Activated naive CD8-positive, alpha-beta T cell treated with anti-CD3 and anti-CD28 coated beads, Interleukin-2, amount 10 ng/mL, durations not matched to agents 7 days and 5 days (primary cell): ENCODE measurements at places on chromosomes 11 and 22.

DNA sequence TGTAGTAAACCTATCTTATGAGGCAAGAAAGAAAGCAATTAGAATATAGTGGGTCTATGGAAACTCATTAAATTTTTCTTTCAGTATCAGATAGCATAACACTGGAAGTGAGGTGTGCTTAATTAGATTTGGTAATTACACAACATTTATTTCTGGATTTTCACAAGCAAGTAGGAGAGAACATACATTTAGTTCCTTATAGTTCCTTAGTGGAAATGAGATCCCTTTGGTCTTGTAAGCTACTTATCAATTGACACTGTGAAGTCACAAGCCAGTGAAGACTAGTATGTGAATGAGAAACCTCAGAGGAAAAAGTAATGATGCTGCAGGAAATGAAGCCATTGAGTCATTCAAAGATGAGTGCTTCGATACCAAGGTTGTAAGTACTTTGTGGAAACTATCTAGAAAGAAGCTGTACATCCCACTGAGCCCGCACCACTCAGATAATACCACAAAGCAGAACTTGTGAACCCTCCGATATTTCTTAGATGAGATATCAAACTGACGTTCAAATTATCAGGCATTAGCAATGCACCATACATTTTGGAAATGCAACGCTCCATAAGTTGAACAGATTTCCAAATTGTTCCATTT lies 53.5 kb downstream of the ENTHD1 start:
- H3K36me3 ChIP-seq: peaks cover 4% of the 10 kb centered on the region
- H3K4me3 ChIP-seq: no peak overlapping the region
- no peak for DNase-seq
- peak overlapping the region; percentile 2 for H3K27ac ChIP-seq
- peaks cover 7% of the 10 kb centered on the region for H3K27me3 ChIP-seq

- peaks cover 10% of the 10 kb centered on the region for H3K36me3 ChIP-seq
- no peak overlapping the region for H3K27ac ChIP-seq
- no peak overlapping the region for H3K4me3 ChIP-seq
Observed at GRCh38 chr22:28357193-28357592, 322.4 kb downstream of the TTC28 start.

DNA sequence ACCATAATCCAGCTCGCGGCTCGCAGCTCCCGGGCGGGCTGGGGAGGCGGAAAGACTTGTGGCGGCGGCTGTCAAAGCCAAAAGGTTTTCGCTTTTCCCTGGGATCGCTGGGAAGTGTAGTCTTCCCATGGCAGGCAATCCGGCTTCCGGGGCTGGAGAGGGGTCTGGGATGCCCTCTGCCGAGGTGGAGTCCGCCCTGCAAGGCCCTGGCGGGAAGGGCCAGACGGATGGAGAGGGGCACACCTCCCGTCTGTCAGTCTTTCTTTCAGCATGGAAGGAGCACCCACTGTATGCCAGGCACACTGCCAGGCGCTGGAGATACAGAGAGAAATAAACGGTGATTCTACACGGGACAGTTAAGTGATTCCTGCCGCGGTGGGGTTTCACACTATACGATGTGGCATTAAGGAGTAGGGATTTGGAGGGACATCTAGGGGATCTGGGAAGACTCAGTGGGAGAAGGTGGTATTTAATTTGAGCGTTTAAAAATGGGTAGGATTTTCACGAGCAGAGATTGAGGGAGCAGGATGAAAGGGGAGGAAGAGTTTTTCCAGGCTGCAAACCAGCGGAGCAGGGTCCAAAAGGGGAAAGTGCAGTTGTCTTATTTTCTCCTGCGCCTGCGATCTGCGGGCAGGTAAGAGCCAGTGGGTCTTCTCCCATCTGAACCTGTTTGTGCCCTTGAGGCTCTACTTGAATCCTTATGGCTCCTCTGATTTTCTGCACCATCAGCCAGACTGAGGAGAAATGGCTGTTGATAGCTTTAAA lies at the start of gene BACE1:
Gene BACE1, minus strand, starts transcription at position 60 of the 765 bp plus-strand sequence. CDS start 461 bp downstream, outside the sequence.
- H3K36me3 ChIP-seq: no peaks in the 10 kb centered on the region
- peak; percentile 51 for DNase-seq
- peaks cover 8% of the 10 kb centered on the region for H3K4me1 ChIP-seq
- peak within 1 kb of the TSS; percentile 79 for H3K4me3 ChIP-seq
- H3K27ac ChIP-seq: no peak within 1 kb of the TSS

GRCh38 chr11:101915791-101916291 lies 481 bp downstream of the ANGPTL5 start:
- peaks cover 3% of the 10 kb centered on the region for H3K27me3 ChIP-seq
- peaks cover 11% of the 10 kb centered on the region for H3K4me1 ChIP-seq
- DNase-seq: no peak
- peak overlapping the region; percentile 91 for H3K4me3 ChIP-seq
- H3K36me3 ChIP-seq: no peaks in the 10 kb centered on the region
- H3K27ac ChIP-seq: no peak overlapping the region

GRCh38 chr11:70610566-70611565 lies 212.5 kb downstream of the CTTN start:
- no peaks in the 10 kb centered on the region for H3K36me3 ChIP-seq
- H3K4me1 ChIP-seq: no peaks in the 10 kb centered on the region

GRCh38 chr11:121523581-121524232 lies 70.9 kb upstream of the SORL1-AS1 start:
- no peak for DNase-seq
- H3K36me3 ChIP-seq: peaks cover 74% of the 10 kb centered on the region
- H3K27me3 ChIP-seq: no peaks in the 10 kb centered on the region
- H3K27ac ChIP-seq: no peak overlapping the region
- peaks cover 26% of the 10 kb centered on the region for H3K4me1 ChIP-seq

GRCh38 chr22:46617986-46618647 lies 2.1 kb upstream of the GRAMD4 start:
- H3K36me3 ChIP-seq: no peaks in the 10 kb centered on the region
- H3K4me3 ChIP-seq: no peak overlapping the region
- peaks cover 15% of the 10 kb centered on the region for H3K4me1 ChIP-seq
- no peak for DNase-seq

GRCh38 chr22:50186181-50186714 lies 535 bp downstream of the TRABD start:
- DNase-seq: peak; percentile 59
- peaks cover 20% of the 10 kb centered on the region for H3K4me1 ChIP-seq
- H3K27me3 ChIP-seq: no peaks in the 10 kb centered on the region
- H3K4me3 ChIP-seq: peak overlapping the region; percentile 95
- peak overlapping the region; percentile 93 for H3K27ac ChIP-seq

GRCh38 chr11:66987158-66987620 lies 12.1 kb downstream of the C11orf86 start:
- peaks cover 19% of the 10 kb centered on the region for H3K27me3 ChIP-seq
- H3K36me3 ChIP-seq: peaks cover 1% of the 10 kb centered on the region
- H3K4me3 ChIP-seq: no peak overlapping the region
- H3K27ac ChIP-seq: no peak overlapping the region
- H3K4me1 ChIP-seq: peaks cover 3% of the 10 kb centered on the region

GRCh38 chr22:17876306-17876831 lies 102.1 kb upstream of the BID start:
- H3K27ac ChIP-seq: no peak overlapping the region
- peaks cover 7% of the 10 kb centered on the region for H3K36me3 ChIP-seq
- no peaks in the 10 kb centered on the region for H3K4me1 ChIP-seq
- H3K4me3 ChIP-seq: no peak overlapping the region

- H3K36me3 ChIP-seq: no peaks in the 10 kb centered on the region
- DNase-seq: no peak
- peaks cover 24% of the 10 kb centered on the region for H3K4me1 ChIP-seq
- H3K27ac ChIP-seq: peak overlapping the region; percentile 17
- peak overlapping the region; percentile 22 for H3K4me3 ChIP-seq
Observed at GRCh38 chr11:133991101-133991500, 34.3 kb upstream of the IGSF9B start.

GRCh38 chr11:86274999-86275398 lies 27.0 kb upstream of the HIKESHI start:
- H3K4me1 ChIP-seq: peaks cover 7% of the 10 kb centered on the region
- DNase-seq: no peak
- H3K4me3 ChIP-seq: no peak overlapping the region
- H3K27me3 ChIP-seq: no peaks in the 10 kb centered on the region
- H3K36me3 ChIP-seq: peaks cover 65% of the 10 kb centered on the region

- DNase-seq: no peak
- H3K4me3 ChIP-seq: no peak overlapping the region
- H3K36me3 ChIP-seq: no peaks in the 10 kb centered on the region
- H3K27ac ChIP-seq: no peak overlapping the region
- H3K27me3 ChIP-seq: no peaks in the 10 kb centered on the region
Observed at GRCh38 chr11:41116970-41117369, 342.5 kb downstream of the LRRC4C start.

- H3K27ac ChIP-seq: peak within 1 kb of the TSS; percentile 18
- peaks cover 20% of the 10 kb centered on the region for H3K27me3 ChIP-seq
- H3K36me3 ChIP-seq: no peaks in the 10 kb centered on the region
- peaks cover 21% of the 10 kb centered on the region for H3K4me1 ChIP-seq
- peak; percentile 79 for DNase-seq
Observed at GRCh38 chr11:3165152-3165705, at the start of gene OSBPL5. Gene OSBPL5 (minus strand): TSS chr11:3165310. CDS start chr11:3129148, 36,162 bp downstream.

DNA sequence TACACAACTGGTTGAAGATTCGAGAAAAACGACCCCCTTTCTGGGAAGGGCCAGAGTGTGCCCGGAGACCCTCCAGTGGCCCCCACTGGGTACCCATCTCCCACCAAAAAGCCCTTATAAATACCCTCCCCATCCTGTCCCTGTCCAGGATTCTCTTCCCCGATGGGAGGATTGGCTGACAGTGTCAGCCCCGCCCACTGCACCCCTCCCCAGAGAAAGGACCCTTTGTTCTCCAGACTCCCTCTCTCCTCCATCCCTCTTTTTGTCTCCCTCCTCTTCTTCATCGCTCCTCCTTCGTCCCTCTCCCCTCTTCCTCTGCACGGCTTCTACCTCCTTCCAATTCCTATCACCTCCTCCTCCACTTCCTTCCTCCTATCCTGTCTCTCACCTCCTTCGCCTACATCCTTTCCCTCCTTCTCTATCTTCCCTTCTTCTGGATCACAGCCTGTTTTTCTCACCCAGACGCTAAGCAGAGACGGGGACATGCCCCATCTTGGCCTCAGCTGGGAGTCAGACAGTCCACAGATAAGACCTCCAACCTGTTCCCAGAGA lies 13.3 kb upstream of the MEN1 start:
- H3K27ac ChIP-seq: no peak overlapping the region
- H3K27me3 ChIP-seq: no peaks in the 10 kb centered on the region
- DNase-seq: no peak
- H3K4me1 ChIP-seq: no peaks in the 10 kb centered on the region

DNA sequence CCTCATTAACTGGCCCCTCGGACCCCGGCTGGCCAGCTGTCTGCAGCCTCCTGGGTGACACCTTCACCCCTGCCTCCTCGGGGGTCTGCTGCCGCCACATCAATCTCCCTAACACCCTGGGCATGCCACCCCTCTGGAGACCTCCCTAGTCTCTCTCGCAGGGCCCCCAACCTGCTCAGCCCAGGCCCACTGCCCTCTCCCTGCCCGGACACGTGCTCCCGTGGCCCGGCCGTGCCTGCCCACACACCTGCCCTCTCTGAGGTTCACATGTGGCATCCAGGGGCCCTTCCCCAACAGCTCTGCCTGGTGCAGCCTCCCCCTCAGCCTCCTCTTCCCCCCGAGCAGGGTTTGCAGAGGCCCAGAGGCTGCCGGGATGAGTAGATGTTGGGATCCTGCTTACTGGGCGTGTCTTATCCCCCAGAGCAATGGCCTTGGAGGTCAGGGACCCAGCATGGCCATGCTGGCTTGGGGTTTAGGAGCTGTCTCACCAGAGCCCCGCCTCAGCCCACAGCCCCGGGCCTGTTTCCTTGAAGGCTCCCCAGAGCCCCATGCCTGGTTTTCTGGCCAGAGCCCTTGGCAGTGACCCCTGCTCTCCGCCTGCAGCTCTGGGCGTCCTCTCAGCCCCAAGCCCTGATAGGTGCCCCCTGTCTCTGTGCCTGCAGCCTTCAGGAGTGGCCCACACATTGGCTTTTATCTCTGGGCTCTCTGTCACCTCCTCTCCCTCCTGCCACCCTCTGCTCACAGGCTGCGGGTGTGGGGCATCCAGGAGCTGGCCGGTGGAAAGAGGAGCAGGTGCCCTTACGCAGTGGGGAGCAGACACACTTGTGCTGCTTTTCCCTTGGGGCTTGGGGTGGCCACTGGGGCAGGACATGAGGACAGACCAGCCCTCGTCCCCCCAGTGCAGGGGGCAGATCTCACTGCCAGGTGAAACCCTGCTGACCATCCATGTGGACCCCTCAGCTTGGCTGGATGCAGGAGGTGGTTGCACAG lies 25.7 kb upstream of the SEPTIN5 start:
- H3K27ac ChIP-seq: no peak overlapping the region
- H3K36me3 ChIP-seq: no peaks in the 10 kb centered on the region
- peaks cover 10% of the 10 kb centered on the region for H3K27me3 ChIP-seq
- no peak for DNase-seq
- no peak overlapping the region for H3K4me3 ChIP-seq

- peaks cover 31% of the 10 kb centered on the region for H3K4me1 ChIP-seq
- H3K27ac ChIP-seq: no peak overlapping the region
- DNase-seq: no peak
- peaks cover 31% of the 10 kb centered on the region for H3K36me3 ChIP-seq
- no peaks in the 10 kb centered on the region for H3K27me3 ChIP-seq
Observed at GRCh38 chr11:4072668-4073285, 21.8 kb upstream of the RRM1 start.

DNA sequence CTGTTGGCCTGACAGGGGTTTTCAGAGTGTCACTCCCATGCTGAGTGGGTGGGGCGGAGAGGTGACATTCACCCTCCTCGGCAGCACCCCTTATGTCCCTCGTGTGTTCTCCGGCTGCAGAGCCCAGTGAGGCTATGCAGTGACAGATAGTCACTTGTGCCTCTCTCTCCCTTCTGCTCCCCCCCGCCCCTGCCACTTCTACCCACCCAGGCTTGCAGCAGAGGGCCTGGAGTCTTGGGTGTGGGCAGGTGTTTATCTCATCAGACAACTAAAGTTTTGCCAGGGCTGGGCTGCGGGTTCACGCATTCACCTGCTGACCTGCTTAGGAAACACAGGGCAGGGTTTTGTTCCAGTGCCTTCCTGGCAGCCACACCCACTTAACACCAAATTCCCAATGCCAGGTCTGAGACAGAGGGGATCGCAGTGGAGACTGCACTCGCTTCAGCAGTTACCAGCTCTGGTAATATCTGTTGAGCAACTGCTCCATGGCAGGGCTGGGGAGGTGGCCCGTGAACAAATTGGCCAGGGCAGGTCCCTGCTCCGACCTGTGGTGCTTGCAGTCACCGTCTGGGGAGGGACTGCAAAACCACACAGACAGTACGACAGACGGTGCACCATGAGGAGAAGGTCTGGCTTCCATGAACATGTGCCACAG lies 50.5 kb upstream of the ADA2 start:
- no peaks in the 10 kb centered on the region for H3K36me3 ChIP-seq
- H3K27me3 ChIP-seq: peaks cover 3% of the 10 kb centered on the region
- no peak for DNase-seq
- no peak overlapping the region for H3K4me3 ChIP-seq
- no peak overlapping the region for H3K27ac ChIP-seq

GRCh38 chr11:12182676-12183541 lies 72.5 kb downstream of the MICAL2 start:
- peaks cover 8% of the 10 kb centered on the region for H3K36me3 ChIP-seq
- no peaks in the 10 kb centered on the region for H3K27me3 ChIP-seq
- no peak overlapping the region for H3K4me3 ChIP-seq
- H3K4me1 ChIP-seq: peaks cover 27% of the 10 kb centered on the region

GRCh38 chr22:22397875-22398524 lies 110.5 kb downstream of the ZNF280B start:
- no peak overlapping the region for H3K27ac ChIP-seq
- no peaks in the 10 kb centered on the region for H3K36me3 ChIP-seq
- H3K27me3 ChIP-seq: peaks cover 25% of the 10 kb centered on the region
- no peaks in the 10 kb centered on the region for H3K4me1 ChIP-seq

GRCh38 chr11:44963136-44963535 lies 12.5 kb upstream of the TP53I11 start:
- peaks cover 7% of the 10 kb centered on the region for H3K27me3 ChIP-seq
- no peaks in the 10 kb centered on the region for H3K36me3 ChIP-seq
- no peak for DNase-seq
- no peak overlapping the region for H3K27ac ChIP-seq
- H3K4me1 ChIP-seq: no peaks in the 10 kb centered on the region
- no peak overlapping the region for H3K4me3 ChIP-seq
